ENCODE measurements at places on chromosomes 4 and X.

DNA sequence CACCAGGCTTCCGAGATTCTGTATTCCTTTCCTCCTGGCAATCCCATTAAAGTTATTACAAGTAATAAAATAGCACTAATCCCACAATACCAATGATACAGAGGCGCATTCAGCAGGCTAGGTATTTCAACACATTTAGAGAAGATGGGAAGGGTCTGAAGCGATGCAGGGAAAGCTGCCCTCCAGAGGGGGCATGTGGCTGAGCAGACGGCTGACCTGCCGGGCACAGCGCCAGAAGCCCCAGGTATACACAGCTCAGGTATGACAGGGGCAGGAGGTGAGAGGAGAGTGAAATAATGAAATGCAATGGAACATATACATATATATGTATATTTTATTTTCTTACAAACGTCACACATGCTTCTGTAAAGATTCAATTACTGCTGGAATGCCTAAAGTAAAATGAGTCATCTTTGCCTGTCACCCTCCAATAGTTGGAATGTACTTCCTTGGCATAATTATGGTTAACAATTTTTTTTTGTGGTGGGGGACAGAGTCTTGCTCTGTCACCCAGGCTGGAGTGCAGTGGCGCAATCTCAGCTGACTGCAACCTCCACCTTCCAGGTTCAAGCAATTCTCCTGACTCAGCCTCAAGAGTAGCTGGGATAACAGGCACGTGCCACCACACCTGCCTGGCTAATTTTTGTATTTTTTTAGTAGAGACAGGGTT is 21.3 kb upstream of the CDKN2AIP start:
- no peak for DNase-seq

GRCh38 chr4:152581536-152582160 is 45.8 kb upstream of the FBXW7 start:
- DNase-seq, result no peak

DNA sequence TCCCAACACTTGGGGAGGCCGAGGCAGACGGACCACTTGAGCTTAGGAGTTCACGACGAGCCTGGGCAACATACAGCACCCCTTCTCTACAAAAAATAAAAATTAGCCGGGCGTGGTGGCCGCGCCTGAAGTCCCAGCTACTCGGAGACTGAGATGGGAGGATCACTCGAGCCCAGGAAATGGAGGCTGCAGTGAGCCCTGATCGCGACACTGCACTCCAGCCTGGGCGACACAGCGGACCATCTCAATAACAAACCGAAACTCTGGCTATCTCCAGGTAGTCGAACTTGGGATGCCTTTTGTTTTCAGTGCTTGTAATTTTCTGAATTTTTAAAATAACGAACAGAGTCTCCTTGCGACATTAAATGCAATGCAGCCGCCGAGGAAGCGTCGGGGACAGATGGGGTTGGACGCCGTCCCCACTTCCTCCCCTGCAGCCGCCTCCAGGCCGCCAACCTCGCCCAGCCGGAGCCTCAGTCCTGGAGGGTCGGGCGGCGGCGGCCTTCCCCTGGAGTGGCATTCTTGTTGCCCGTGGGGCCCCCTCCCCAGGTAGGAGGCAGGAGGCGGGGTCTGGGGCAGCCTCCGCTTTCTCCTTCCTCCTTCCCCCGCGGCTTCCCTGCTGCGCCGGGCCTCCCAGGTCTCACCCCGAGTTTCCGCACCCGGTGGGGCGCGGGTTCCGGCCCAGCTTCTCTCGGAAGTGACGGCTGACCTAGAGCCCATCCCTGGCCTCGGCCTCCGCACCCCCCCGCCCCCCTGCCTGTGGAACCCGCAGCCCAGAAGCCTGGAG is 14.6 kb downstream of the HMX1 start:
- no peak for DNase-seq

DNA sequence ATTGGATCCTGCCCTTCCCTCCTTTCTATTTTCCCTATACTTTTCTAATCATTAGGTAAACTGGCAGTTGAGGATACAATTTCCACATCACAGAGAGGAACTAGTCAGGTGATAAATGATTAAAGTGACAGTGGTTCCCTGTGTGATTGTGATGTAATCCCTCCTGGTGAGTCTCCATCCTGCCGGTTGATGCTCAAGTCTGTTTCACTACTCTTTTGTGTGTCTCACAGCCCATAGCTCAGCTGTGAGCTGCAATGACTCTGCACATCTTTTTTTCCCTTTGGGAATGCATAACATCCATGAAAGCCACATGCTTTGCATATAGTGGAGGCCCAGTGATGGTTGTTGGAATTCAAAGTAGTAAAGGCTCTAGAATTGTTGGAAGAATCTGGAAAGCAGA is 60.4 kb downstream of the CCNI start:
- no peak for DNase-seq

- DNase-seq, result no peak
Observed at GRCh38 chr4:14025111-14025510, 397.6 kb upstream of the BOD1L1 start.

DNA sequence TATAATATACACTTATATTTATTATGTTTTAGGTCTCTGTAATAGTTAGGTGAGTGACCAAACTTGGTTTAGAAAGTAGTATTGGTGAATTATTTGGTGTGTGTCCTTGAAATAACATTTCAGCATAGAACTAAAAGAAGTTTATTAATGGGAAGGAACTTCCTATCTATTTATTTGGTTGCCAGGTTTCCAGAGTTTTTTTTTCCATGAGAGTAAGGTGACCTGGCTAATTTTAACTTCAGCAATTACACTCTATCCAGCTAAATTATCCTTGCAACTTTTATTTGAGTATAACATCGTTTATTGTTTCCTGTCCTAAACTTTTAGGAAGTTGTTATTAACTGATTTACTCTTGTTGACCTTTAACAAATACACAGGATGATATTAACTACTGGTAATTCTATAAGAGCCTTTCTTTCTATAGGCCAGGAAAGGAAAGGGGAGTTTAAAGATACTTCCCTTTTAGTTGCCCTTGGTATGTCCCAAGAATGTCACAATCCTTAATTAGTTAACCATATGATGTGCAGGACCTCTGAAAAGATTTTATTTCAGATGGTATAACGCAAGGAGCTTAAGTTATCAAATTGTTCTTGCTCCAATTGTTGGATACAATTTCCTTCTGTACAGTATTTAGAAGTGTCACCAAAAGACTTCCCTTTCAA is 18.9 kb downstream of the PRDM8 start:
- DNase-seq, result no peak

DNA sequence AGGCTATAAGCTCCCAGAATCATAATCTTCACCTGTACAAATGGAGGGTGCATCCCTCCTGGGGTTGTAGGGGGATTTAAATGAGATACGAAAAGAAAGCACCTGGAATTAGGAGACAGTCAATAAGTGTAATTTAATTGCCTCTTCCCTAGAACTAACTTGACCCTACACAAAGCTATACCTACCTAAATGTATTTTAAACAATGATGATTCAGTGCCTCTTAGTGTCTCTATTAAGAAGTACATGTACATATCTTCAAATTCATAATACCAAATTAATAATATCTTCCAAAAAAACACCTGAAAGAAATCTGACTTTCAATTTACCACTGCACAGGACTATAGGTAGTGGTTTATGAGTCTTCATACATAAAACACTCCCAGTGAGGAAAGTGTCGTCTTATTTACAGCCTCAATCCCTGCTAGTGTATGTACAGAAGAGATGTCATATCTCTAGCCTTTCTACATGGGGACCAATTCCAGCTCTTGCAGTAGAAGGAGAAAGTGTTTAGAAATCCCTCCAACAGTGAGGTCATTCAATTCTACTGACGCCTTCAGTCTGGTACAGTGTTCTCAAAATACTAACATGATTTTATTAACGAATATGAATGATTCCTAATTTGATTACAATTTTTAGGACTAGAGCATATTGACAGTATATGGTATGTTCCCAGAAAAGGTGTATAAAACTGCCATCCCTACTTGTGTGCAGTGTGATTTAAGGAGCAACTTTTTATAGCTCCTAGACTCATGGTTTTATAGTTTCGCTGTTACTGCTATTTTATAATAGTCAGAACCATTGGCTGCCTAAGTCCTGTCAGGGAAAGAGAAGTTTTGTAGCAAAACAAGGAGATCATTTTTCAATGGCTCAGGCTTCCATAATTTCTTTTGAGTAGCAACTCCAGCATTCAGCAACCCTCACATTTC is 282.7 kb downstream of the UNC5C start:
- no peak for DNase-seq

DNA sequence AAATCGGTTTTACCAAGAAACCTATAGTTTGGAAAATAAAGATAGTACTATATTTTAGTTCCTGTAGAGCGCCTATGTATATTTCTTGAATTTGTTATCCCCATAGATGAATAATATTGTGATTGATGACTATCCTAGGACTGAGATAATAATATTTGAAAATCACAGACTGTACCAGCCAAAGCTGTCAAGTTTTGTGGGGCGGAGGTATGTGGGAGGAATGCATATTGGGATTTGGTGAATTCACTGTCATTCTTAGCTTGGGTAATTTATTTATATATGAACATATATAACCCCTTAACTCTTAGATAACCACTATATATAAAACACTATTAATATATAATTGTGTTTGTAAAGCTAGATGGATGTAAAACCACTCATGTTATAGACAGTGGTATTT is 205.5 kb upstream of the ARSJ start:
- DNase-seq, result no peak

Data from stimulated activated CD8-positive, alpha-beta memory T cell treated with anti-CD3 and anti-CD28 coated beads, Interleukin-2, amount 100 ng/mL, for 1 hour (primary cell).